ENCODE measurements at places on chromosomes 3 and 15.
A peak's percentile ranks its signal among the peaks of the same experiment; 100 is the strongest.

DNA sequence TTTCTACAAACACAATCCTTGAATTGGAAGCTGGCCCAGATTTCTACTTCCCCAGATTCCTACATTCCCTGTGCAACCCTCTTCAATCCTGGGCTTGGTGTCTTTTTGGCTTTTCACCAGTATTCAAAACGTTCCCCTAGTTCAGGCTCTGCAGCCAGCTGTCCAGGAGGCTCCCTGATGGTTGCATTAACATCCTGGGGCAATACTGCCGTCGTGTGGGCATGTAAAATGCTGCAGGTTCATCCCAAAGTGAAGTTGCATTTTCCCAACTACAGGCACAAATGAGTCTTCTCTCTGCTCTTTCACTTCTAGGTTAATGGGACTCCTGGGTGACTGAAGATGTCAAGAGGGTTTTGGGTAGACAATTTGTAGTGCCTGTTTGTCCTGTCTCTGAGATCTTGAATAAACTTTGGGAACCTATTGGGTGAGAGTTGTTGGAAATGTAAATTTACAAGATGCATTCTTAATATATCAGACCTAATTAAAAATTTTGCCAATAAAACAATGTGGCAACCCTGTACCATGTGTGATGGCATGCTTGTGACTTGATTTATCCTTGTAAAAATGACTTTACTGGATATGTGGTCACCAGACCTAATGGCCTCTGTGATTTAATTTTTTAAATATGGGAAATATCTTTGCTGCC lies 28.6 kb downstream of the SOX14 start:
- peak; percentile 6 for DNase-seq

DNA sequence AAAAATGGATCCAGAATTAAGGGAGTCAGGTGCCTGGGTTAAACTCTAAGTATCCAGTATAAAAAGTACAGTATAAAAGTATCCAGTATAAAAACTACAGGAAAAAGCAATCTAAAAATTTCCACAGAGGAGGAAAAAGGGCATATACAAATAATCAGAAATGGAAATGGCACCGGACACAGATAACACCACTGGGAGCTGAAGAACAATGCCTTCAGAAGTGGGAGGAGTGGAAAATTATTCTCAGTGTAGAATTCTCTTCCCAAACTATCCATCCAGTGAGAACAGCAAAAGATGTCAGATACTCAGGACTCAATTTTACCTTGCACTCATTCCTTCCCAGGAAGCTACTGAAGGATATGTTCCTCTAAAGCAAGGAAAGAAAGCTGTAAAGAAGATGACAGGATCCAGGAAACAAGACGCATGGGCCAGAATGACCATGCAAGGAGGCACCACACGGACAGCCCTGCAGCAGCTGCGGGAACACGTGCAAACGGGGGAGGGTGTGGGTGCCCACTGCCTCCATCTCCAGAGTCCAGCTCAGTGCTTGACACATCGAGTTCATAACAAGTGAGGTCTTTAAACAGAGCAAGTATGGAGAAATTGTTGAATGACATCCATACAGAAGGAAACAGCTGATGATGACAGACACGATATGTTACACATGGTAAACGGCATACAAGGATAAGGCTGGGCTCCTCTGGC lies 68.5 kb downstream of the CHSY1 start:
- no peak for DNase-seq

DNA sequence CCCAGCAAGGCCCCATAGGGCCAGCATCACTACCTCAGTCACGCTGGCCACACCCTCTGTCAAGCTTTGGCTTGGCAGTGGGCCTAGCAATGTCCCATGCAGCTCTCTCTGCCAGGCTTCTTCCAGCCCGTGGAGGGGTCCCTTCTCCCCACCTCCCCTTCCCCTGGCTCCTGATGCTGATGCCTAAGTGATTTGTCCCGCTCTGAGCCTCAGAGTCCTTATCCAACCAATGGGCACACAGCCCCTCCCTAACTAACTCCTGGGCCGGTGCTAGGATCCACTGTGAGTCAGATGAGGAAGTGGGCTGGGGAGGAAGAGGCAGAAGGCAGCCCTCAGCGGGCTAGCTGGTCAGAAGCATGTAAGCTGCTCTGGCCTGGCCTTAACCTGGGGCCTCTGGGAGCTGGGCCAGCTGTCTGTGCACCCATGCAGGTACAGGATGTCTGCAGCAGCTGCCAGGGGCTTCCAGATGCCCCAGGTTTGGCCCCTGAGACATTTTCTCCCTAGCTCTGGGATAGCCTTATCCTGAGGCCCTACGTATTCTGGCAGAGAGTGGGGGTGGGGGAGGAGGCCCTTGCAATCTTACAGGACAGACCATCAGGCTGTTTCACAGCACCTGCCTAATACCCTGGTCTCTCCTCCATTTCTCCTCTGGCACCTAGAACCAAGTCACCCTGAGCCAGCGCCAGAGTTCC lies 740 bp upstream of the ZBTB47 start:
- DNase-seq = no peak

DNA sequence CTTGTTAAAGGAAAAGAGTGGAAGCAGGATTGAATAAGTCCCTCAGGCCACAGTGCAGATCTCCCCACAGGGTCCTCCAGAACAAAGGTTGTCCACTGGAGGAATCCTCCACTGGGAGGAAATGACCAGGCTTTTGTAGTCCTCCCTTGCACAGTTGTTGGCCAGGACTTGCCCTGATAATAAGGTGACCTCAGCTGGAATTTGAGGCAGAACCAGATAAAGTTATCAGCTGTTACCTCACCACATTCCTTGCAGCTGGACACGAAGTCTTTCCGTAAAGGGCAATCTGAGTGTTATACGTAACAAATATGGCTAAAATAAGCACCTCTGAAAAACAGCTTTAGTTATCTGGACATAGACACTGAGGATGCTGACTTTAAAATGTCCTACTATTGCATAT lies 83.5 kb upstream of the NAALADL2 start:
- no peak for DNase-seq

DNA sequence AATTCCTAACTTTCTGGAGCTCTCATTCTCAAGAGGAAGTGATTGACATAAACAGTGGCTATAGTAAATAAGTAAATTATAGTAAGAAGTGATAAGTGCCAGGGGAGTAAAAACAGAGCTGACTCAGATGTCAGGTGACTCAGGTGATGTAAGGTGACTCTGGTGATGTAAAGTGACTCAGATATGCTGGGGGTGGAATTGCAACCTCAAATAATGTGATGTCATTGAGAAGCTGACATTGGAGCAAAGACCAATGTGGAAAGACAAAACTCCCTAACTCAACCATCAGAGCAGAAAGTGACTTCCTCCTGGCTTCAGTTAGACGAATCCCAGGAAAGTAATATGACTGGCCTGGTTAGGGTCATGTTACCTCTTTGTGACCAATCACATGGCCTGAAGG lies 144.2 kb upstream of the SNTN start:
- DNase-seq = no peak

GRCh38 chr15:101022876-101023275 lies 103.7 kb downstream of the LRRK1 start:
- DNase-seq = no peak

GRCh38 chr15:63111481-63111880 lies 10.2 kb upstream of the LACTB start:
- no peak for DNase-seq

DNA sequence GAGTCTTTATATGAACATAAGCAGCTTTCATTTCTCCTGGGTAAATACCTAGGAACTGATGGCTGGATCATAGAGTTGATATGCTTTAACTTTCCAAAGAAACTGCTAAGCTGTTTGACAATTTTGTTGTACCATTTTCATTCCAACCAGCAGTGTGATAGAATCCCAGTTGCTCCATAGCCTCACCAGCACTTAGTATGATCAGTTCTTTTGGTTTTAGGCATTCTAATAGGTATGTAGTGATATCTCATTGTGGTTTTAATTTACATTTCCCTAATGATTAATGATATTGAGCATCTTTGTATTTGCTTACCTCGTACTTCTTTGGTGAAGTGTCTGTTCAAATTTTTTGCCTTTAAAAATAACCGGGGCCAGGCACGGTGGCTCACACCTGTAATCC lies 38.4 kb upstream of the SMAD6 start:
- DNase-seq = no peak

GRCh38 chr3:157499342-157499963 lies 3.8 kb downstream of the VEPH1 start:
- no peak for DNase-seq

GRCh38 chr3:86239946-86240345 lies 751.0 kb downstream of the VGLL3 start:
- no peak for DNase-seq

- DNase-seq = no peak
These were observed 681.6 kb upstream of the ARPP21 start for GRCh38 chr3:34957677-34958076.

DNA sequence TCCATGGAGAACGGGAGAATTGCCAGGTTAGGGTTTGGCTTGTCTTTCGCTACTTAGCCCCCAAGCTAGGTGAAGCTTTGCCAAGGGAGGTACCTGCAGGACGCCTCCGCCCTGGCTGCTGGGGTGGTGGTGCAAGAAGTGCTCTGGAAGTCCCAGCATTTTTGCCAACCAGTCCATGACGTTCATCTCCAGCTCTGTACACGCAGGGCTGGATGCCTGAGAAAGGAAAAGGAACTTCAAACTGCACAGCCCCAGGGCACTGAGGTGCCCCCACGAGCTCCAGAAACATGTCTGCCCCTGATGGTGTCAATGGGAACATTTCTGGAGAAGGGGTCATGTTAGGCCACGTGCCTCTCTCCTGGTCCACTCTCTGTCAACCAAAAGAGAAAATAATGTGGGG lies 8.2 kb downstream of the HDC start:
- DNase-seq = no peak

GRCh38 chr3:120425572-120426250 lies 25.1 kb downstream of the FSTL1 start:
- DNase-seq = peak; percentile 91

GRCh38 chr3:157127831-157128767 lies 31.8 kb downstream of the CCNL1 start:
- DNase-seq = no peak

- no peak for DNase-seq
These were observed 14.6 kb downstream of the C2CD4B start for GRCh38 chr15:62150445-62150844.

DNA sequence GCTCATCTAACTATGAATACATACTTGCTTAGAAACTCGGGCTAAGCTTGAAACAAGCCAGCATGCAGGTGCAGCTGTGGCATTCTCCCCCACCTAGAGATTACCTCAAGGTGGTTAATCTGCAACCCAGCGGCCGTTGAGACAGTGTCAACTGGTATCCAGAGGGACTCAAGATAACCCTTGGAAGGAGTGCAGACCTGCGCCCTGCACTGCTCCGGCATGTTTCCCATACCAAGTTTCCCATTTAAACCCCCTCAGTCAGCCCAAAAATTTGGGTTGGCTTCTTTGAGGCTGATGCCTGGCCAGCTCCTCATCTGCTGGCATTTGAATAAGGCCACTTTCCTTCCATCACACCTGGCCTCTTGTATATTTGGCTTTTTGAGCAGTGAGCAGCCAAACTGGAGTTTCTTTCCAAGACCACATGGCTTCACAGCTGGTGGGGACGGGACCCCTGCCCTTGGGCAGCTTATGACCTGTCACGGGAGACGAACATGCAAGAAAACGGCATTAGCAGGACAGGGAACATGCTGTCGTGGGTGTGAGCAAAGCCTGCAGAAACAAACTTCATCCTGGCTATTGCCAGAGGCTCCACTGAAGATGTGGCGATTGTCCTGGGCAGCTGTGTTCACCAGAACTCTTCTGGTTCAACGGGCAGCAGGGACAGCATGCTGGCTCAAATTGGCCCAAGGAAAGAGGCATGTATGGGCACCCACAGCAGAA lies 98.2 kb downstream of the PLXNA1 start:
- DNase-seq = no peak

GRCh38 chr15:84643838-84644237 lies 10.2 kb downstream of the WDR73 start:
- DNase-seq = no peak

DNA sequence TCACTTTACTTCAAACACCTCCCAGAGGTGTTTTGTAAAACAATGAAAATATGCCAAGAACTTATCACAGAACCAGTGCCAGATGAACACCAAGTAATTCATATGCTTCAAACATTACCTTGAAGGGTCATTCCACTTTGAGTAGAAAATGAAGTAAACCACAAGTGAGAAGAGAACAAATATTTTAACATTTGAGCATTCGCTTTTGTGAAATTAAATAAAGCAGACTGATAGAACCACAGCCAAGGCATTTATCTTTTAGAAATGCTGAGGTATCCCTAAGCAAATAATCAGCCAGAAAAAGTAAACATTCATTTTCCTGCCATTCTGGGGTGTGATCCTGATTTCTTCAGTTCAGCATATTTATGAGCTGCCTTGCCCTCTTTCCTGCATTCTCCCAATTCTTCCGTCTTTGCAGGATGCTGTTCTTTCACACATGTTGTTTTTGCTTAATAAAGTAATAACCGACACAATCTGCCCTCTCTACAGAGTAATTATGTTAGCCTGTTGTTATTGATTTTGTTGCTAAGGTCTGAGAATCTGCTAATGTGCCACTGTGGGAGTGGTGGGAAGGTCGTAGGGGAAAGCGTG lies 235.6 kb upstream of the TGFBR2 start:
- peak; percentile 29 for DNase-seq

DNA sequence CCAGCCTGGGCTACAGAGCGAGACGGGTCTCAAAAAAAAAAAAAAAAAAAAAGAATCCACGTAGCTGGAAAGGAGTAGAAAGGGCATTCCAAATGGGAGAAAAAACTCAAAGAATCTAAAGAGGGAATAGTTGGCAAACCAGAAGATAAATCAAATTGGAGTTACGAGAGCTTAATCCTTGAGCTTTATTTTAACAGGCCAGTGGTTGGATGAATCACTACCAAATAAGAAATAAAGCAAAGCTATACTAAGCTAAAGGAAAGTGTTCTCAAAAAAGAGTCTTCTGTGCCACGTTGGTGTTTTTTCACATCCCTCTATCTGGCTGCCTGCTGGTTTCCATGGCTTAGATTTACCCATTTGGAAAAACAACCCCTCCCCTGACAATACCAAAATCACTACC lies 14.0 kb downstream of the VGLL4 start:
- DNase-seq = no peak

- no peak for DNase-seq
These were observed 36.6 kb upstream of the ALDH1A3 start for GRCh38 chr15:100842756-100843730.

- no peak for DNase-seq
These were observed 50.0 kb downstream of the RASGRP1 start for GRCh38 chr15:38514601-38515000.

- no peak for DNase-seq
These were observed 1.6 kb upstream of the PPM1L start for GRCh38 chr3:160754371-160754854.

- no peak for DNase-seq
These were observed 72.0 kb downstream of the DHX30 start for GRCh38 chr3:47874913-47875312.

GRCh38 chr3:194443901-194444300 lies 42.9 kb downstream of the ATP13A3 start:
- no peak for DNase-seq

GRCh38 chr3:114450008-114450596 lies 156.3 kb downstream of the TIGIT start:
- DNase-seq = no peak

GRCh38 chr3:11059799-11060115 lies 67.2 kb downstream of the SLC6A1 start:
- no peak for DNase-seq

Measured in HFF-Myc (cell line).